CD4-positive, alpha-beta T cell treated with Interleukin-21 for 1 hour (primary cell): ENCODE measurements at places on chromosomes 12 and 14.

DNA sequence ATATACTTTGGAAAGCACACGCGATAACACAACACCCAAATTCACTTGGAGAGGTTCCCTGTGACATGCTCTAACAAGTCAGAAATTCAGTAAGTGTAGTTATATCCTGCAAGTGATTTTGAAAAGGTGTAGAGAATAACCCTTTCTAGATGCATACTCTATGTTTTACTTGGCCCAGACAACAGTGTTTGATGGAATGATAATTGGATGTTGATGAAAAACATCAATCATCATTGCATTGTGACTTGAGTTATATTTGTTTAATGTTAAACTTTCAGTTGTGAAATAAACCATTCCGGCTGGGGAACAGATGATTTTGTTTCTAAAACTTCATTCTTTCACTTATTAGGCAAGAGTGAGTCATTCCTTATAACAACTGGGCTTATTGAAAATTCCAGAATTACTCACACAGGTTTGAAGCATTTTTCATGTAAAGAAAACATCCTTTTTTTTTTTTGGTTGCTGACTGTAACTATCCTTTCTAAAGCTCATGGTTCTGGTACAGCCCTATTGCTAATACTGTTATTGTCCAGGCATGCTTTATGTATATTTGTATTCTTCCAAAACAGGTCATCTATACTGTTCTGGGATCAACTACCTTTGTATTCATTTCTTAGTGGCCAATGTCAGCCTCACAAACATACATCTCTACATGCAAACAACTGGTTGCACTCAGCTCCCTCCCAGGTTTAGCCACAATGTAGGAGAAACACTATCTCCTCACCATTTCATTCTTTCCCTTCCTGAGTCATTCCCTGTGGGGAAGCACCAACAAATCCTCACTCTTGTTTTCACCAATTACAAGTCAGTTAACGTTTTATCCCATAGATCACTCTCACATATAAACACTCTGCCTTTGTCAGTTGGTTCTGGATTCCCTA lies 121.2 kb upstream of the LRIG3 start:
- no peak for DNase-seq

DNA sequence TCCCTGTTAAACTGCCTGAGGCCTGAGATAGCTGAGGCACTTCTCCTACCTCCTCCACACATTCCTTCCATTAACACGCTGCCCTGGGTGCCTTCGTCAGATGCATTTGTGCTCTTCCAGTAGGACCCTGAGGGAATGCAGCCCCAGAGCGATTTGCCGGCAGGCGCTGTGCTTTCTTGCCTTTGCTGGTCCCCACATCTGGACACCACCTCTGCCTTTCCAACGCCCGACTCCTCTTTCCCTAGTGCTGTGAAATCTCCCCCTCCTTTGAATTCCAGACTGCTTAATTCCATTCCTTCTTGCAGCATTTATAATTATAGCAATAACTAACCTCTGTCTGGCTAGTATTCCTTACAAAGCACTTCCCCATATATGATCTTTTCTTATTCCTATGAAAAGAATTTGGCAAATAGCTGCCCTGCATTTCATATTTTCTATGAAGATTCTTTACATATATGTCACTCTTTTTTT lies 88.4 kb downstream of the C12orf75 start:
- no peak for DNase-seq

DNA sequence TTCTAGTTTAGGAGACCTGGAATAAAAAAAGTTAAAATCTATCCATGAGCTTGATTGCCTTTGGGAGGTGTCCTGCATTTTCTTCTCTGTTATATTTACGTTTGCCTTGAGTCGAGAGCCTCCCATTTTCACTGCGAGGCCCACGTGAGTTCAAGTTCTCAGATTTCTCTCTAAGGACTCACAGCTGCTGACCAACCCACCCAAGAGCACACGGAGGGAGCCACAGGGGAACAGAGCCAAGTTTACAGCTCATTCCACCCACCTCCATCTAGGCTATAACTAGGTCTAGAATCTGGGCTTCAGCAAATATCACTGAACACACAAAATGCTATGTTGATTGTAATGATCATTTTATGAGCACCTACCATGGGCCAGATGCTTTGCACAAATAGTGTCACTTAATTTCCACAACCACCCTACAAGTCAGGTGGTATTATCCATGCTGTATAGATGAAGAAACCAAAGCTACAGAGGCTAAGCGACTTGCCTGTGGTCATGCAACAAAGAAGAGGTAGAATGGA lies 16.7 kb downstream of the ALDH1L2 start:
- no peak for DNase-seq

GRCh38 chr12:7004287-7004803 lies 13.9 kb downstream of the LPCAT3 start:
- DNase-seq = no peak

GRCh38 chr12:113504917-113505316 lies 33.2 kb upstream of the LHX5 start:
- no peak for DNase-seq

GRCh38 chr12:52728374-52728773 lies 25.1 kb upstream of the KRT77 start:
- no peak for DNase-seq

GRCh38 chr14:50010752-50011151 lies 105.6 kb downstream of the VCPKMT start:
- no peak for DNase-seq

GRCh38 chr12:93060666-93061472 lies 131.8 kb upstream of the EEA1 start:
- DNase-seq = no peak

- DNase-seq = no peak
Measured at GRCh38 chr14:50069325-50069724, 47.0 kb downstream of the VCPKMT start.

- DNase-seq = no peak
Measured at GRCh38 chr12:72330784-72331183, 58.6 kb downstream of the TRHDE start.

GRCh38 chr14:59208224-59208814 lies 19.9 kb downstream of the DAAM1 start:
- DNase-seq = no peak
